ENCODE measurements at places on chromosomes 2 and 18.

- DNase-seq: no peak
Observed at GRCh38 chr2:173028141-173028540, 47.5 kb upstream of the MAP3K20 start.

- DNase-seq: no peak
Observed at GRCh38 chr2:20363578-20363977, 12.9 kb upstream of the PUM2 start.

GRCh38 chr2:3476321-3476984, 42.9 kb downstream of the ADI1 start:
- no peak for DNase-seq

DNA sequence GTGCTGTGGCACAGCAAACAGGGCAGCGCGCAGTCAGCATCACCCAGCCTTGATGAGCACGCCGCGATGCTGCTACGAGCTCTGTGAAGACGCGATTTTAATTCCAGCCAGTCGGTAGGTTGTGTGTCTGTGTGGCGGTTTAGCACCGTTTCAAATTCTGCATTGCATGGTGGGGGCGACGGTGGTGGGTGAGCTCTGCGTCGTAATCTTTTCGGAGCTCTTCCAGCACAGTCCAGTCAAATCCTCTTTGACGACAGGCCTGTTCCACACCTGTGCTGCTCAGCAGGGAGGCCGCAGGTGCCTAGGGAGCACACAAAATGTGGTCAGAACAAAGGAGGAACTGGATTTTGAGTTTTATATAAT, 8.6 kb downstream of the ALLC start:
- DNase-seq: no peak

DNA sequence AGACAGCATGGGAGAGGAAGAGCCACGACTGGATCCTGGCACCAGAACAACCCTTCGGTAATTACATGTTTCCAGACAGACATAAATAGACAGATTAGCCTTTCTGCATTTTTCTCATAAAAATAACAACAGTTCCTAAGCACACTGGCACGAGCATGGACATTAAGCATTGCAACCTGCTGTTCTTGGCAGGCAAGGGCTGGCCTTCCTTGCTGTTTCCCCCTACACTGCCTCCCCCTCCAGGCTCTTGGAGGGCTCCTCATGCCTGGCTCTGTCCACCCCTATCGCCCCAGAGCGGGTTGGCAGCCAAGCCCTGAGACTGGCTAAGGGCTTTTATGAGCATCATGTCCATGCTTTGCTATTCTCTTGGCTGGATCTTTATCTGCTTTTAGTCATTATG, 89.6 kb downstream of the TTC32 start:
- DNase-seq: no peak

DNA sequence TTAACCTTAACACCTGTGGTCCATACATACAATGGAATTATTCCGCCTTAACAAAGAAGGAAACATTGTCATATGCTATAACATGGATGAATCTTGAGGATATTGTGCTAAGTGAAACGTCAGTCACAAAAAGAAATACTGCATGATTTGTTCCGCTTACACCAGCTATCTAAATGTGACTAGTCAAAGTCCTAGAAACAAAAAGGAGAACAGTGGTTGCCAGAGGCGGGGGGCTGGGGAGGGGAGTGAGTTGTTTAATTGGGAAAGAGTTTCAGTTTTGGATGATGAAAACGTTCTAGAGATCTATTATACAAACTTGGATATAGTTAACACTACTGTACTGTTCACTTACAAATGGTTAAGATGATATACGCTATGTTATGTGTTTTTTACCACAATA, 72.0 kb downstream of the SPRED2 start:
- no peak for DNase-seq

GRCh38 chr2:140910683-140911082, 1220.1 kb downstream of the LRP1B start:
- no peak for DNase-seq

GRCh38 chr18:74226666-74227065, 65.1 kb downstream of the CYB5A start:
- DNase-seq: no peak

All from stimulated activated CD4-positive, alpha-beta T cell treated with anti-CD3 and anti-CD28 coated beads, Interleukin-12 subunit alpha, Interleukin-12 subunit beta, amount 100 ng/mL, for 24 hours (primary cell).